ENCODE measurements at places on chromosomes 16 and 17.

DNA sequence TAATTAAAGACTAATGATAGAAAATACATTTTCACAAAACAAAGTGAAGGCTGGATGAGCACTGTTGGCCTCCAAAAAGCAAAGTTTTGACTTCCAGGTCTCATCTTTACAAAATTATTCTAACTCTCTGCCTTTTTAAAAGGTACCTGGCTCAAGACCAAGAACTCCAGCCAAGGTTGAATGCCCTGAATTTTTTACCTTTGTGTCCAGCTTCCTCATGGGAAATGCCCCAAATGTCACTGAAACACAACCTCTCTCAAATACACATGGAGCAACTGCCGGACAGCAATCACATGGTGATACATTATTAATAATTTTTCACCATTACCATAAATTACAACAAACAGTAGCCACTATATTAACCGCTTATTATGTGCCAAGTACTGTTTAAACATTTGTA is 32.2 kb downstream of the ADAMTS18 start:
- no peak for DNase-seq

DNA sequence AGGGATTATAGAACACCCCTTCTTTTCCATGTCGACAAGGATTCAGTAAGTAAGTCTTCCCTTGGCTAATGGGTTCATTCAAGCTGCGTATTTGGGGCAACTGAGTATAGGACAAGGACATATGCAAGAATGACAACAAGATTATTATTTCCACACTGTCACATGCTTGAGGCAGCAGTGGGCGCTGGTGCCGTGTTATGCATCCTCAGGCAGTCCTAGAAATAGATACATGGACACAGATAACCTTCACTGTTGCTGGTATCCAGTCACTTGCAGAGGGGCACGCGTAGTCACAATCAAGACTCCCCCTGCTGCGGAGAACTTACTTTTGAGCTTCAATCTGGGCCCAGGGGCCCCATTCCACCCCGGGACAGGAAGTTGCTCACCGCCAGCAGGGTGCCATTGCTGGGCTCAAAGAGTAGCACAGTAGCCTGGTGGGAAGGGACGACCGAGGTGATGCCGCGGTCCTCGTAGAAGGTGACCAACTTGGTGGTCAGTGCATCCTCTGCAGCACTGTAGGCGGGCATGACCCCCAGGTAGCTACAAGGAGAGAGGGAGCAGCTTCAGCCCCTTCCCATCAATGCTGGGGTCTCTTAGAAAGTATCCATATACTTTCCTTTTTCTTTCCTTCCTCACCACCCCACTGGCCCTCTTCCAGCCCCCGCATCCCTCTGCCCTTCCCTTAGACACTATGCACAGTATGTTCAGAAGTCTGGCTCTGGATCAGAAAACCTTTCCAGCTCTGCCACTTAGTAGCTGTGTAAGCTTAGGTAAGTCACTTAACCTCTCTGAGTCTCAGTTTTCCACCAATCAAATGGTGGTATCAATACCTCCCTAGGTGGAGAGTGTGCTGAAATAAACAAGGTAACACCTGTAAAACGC is 804 bp downstream of the CRYM start:
- no peak for DNase-seq

DNA sequence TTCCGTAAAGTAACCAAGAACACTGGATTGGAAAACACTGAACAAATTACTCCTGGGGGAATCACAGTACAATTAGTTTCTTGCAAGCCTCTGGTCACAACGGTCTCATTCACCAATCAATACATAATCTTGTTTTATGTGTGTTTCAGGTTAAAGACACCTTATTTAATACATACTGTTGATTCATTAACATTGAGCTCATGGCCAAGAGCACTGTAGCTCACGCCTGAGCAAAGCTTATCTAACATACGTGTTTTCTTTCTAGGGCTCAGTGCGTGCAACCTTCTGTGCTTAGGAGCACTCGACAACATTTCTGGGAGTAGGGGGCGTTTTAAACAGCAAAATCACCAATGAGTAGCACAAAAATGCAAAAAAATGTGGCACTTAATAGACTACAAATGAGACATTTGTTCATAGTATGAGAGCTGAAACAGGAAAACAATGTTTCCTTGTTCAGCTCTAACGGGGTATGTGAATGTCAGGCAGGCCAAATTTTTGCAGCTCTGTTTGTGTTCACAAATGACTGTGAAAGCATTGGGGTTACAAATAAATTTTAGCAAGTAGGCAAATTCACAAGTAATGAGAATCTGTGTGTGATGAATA is 206.2 kb downstream of the CNTNAP4 start:
- DNase-seq, result no peak

GRCh38 chr17:34562387-34562786 is 17.0 kb upstream of the TMEM132E start:
- no peak for DNase-seq

DNA sequence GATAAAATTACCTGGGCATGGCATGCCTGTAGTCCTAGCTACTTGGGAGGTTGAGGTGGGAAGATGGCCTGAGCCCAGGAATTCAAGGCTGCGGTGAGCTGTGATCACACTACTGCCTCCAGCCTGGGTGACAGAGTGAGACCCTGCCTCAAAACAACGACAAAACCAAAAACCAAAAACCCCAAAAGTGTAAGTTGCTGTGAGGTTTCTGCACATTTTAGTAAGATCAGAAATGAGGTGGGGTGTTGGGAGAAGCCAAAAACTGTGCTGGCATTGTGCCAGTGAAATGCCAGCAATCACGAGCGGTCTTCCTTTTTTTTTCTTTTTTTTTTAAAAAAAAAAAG is 114.6 kb downstream of the PITPNC1 start:
- no peak for DNase-seq

All from stimulated activated CD8-positive, alpha-beta memory T cell treated with anti-CD3 and anti-CD28 coated beads, Interleukin-4, amount 100 ng/mL, for 48 hours (primary cell).